ENCODE measurements at places on chromosomes 13 and 19.

GRCh38 chr13:34943436-34944273, 1.6 kb downstream of the NBEA start:
- DNase-seq, result peak; percentile 16

GRCh38 chr13:95647321-95647720, 2.8 kb upstream of the DZIP1 start:
- no peak for DNase-seq

DNA sequence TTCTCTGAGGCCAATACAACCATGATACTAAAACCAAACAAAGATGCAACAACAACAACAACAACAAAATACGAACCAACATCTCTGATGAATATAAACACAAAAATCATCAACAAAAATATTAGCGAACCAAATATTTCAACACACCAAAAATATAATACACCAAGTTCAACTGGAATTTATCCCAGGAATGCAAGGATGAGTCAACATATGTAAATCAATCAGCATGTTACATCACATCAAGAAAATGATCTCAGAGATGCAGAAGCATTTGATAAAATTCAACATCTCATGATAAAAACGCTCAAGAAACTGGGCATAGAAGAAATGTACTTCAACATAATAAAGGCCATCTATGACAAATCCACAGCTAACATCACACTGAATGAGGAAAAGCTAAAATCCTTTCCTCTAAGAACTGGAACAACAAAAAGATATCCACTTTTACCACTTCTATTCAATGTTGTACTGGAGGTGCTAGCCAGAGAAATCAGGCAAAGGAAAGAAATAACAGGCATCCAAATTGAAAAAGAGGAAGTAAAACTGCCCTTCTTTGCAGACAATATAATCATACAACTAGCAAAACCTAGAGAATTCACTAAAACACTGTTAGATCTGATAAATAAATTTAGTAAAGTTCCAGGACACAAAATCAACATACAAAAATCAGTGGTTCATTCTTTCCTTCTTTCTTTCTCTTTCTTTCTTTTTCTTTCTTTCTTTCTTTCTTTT, 2448.7 kb upstream of the PCDH20 start:
- DNase-seq, result no peak

- DNase-seq, result no peak
Observed at GRCh38 chr13:77079902-77080413, 53.0 kb upstream of the FBXL3 start.

DNA sequence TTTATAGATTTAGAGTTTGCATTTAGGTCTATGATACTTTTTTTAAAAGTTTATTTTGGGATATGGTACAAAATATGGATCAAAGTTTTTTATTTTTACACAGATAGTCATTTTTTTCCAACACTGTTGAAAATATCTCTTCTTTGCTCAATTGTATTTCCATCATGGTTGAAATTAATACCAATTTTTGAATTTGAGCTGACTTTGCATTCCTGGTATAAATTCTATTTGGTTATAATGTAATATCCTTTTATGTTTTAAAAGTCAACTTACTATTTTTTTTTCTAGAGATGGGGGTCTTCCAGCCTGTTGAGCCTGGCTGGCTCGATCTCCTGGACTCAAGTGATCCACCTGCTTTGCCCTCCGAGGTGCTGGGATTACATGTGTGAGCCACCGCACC, 620.1 kb downstream of the OLFM4 start:
- DNase-seq, result no peak

GRCh38 chr13:113917594-113918371, 53.9 kb upstream of the GAS6 start:
- DNase-seq, result no peak

GRCh38 chr19:12364391-12365235, 870 bp downstream of the ZNF442 start:
- peak; percentile 15 for DNase-seq

DNA sequence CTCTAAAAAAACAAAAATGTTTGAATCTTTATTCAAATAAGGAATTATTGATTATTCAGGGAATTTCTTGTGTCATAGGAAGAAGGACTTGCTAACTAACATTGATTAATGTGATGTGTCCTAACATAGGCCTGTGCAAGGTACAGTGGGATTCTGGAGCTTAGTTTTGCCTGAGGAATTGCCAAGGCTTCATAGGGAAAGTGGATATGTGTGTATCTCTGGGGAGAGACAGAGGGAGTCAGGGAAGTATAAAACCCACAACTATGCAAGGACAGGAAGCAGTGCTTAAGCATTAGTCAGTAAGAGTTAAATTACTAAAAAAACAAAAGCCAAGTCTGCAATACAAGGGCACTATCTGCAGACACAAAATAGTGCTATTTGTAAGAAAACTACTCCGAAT, 59.6 kb downstream of the WDFY2 start:
- peak; percentile 64 for DNase-seq

DNA sequence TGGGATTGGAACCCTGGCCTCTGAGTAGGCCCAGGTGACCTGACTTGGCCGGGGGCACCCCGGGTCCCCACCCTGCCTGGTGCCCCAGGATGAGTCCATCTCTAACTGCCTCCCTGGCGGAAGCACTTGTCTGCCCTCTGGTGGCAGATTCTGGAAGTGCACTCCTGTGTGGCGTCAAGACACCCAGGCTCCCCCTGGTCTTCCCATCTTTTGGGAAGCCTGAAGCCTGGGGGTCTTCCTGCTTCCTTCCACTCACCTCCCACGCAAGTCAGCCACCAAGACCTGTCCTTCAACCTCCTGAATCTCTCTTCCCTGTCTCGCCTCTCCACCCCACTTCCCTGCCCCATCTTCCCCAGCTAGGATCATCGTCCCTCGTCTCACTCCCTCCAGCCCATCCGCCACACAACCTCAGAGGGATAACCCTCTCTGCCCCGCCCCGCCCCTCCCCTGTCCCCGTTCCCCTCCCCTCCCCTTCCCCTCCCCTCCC, 7.4 kb downstream of the RABAC1 start:
- DNase-seq, result peak; percentile 24

- DNase-seq, result no peak
Observed at GRCh38 chr19:1455002-1455335, 5.0 kb downstream of the APC2 start.

DNA sequence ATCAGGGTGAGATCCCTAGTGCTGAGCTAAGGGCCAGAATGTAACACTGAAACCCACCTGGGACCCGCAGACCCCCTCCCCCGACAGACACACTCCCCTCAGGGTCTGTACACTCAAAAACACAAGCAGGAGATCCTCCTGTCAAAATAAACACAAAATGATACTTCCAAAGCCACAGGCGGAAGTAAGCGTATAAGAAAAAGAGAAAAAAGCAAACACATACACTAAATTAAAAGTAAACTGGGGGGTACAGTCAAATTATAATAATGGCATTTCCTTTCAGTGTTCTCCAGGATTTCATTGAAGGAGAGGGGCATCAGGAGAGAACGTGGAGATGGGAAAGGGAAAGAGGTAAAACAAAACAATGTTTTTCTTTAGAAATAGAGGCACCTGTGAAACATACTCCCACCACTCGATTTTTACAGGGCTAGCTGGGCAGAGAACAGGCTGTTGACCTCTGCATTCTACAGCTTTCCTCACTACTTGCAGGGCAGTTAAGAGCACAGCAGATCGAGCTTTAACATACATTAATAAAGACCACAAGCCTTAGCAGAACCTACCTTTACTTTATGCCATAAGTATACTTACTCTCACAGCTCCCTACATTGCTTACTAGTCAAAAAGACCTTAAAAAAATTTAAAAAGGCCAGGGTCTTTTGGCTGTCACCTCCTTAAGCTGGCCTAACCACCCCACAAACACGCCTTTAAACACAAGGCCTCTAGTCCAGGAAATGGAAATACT, 5.3 kb downstream of the ZIC5 start:
- no peak for DNase-seq

- no peak for DNase-seq
Observed at GRCh38 chr19:47209319-47210179, 21.4 kb downstream of the BBC3 start.

DNA sequence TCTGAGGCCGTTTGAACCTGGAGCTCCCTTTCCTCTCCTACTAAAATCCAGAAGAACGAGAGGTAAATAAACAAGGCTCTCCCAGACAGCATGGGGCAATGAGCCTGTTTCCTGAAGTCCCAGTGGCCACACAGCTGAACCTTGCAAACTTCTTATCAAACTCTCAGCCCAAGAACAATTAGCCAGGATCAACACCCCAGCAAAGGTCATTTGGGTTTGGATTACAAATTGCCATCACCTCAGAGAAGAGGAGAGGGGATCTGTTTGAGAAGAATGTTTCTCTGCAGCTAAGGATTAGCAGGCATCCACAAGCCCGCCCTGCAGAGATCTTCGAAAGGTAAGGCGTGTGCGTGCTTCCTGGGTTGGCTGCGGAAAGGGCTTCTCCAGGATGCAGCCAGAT, 201.9 kb upstream of the SOX1 start:
- no peak for DNase-seq

- no peak for DNase-seq
Observed at GRCh38 chr13:110521296-110521680, 40.2 kb downstream of the RAB20 start.

DNA sequence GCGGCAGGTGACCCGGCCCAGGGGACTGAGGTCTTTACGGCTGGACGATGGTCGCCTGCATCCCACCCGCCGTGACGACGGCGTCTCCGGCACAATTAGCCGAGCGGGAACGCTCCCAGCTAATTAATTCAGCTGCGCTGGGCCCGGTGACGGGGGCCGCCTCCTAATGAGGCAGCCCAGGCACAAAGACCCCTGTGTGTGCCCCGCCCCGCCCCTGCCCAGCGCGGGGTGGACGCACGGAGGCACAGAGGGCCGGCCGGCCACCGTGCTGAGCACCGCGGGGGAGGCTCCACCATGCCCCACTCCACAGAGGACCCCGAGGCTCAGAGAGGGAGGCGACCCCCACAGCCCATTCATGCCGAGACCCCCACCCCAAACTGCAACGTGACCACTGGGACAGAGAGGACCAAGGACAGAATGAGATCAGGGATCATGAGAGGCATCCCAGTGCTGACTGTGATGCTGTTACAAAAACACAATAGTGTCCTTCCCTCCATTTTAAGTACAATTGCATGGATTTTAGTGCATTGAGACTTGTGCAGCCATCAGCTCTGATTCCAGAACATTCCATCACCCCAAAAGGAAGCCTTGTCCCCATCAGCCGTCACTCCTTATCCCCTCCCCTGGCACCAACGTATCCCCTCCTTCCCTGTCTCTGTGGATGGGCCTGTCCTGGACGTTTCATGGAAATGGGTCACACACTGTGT, 17.0 kb downstream of the EFNA2 start:
- no peak for DNase-seq

DNA sequence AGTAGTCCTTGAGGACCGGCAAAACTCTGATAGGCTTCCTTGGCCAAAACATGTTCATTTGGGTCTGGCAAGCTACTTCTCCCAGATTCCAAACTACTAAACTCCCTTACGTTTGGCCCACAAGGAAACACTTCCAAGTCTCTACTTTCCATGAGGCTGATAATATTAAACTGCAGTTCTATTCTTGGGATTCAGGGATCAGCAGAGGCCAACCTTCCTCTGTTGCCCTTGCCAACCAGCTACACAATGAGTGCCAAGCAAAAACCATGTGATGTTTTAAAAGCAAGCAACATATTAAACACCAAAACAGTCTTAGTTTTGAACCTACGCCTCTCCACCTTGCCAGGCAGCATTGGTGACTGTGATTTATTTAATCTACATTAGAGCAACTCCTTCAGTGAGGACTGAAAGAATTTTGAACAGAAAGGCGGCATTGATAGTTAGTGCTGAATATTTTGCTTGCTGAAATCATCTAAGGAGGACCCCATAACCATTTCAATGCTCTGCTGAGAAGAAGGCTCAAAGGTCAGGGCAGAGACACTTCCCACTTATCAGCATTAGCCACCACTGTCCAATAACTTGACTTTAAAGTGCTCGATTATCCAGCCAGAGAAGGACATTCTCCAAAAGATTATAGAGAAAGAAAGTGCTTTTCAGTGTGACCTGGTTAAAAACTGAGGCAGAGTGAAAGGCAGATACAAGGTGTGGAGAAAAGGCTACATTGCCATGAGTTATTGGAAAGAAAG, 287.1 kb downstream of the TBC1D4 start:
- no peak for DNase-seq

GRCh38 chr13:99376132-99376531, 68.9 kb upstream of the GPR183 start:
- DNase-seq, result no peak

- no peak for DNase-seq
Observed at GRCh38 chr13:49351871-49352270, 92.0 kb downstream of the CAB39L start.

- no peak for DNase-seq
Observed at GRCh38 chr19:53704011-53704410, 72.2 kb downstream of the DPRX start.

DNA sequence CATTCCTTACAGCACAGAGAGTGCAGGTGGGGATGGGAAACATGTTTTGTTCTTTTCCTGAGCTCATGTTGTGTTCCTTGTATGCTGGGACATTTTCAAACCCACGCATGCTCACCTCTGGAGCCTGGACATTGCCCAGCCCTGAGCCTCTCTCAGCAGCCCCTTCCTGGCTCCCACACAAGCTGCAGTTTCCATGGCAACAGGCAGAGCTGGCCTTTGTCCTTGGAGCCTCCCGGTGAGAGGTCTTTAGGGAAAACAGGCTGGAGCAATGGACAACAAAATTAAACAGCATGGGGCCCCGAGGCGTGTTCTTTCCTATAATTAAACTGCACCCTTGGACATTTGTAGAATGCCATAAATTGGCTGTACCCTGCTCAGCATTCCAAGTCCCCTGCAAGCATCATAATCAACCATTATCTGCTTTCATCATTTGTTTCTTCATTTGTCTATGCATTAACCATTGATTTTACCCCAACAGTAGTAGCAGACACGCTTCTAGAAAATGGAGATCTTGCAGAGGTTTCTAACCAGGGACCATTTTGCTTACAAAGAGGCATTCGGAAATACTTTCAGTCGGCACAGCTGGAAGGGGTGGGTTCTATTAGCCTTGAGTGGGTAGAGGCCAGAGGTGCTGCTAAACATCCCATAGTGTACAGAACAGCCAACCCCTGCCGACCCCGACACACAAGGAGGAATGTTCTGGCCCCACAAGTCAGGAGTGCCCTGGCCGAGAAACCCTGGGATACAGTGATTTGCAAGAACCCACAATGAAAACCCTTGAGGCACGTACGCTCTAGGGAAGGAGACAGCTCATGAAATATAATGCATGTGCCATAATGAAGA, 133.4 kb upstream of the PEG3 start:
- DNase-seq, result no peak

GRCh38 chr13:22387899-22388298, 717.0 kb downstream of the FGF9 start:
- DNase-seq, result no peak

DNA sequence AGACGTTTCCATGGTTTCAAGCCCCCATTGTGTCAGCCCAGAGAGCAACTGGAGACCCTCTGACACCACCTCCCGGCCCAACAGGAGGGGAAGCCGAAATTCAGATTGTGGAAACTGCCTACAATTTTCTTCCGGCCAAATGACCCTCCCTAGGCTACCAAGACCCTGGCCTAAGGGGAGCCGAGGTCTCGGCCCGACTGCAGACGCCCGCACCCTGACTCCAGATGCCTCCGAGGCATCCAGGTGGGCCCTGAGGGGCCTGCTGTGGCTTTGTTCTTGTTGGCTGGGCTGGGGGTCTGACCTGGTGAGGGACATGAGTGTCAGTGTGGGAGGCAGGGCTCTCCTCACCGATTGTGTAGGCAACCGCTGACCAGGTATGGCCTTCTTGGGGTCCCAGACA, 9.6 kb downstream of the MEX3D start:
- no peak for DNase-seq

All from AML-193 (cell line).